ENCODE measurements at places on chromosomes 4 and X.

GRCh38 chr4:2630556-2631273 lies 94.3 kb downstream of the FAM193A start:
- no peak for DNase-seq

DNA sequence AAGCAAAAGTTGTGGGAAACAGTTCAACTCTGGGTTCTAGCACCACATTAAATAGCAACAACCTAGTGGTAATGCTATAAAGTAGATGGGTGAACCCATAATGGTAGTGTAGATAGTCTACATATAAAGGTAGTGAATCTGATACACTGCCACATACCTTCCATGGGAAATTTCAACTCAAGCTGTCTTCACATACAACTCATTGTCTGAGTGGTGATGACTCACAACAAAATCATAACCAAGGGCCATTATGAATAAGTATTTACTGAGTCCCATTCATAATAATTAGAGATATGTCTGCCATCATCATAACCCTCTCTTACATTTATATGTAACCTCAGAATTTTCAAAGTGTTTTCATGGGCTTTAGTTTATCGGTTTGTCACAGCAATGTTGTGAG lies 34.8 kb downstream of the EGF start:
- DNase-seq: peak; percentile 56

- DNase-seq: no peak
These were observed 20.1 kb downstream of the ARHGEF9 start for GRCh38 chrX:63764946-63765345.

- no peak for DNase-seq
These were observed 364.3 kb downstream of the FBXW7 start for GRCh38 chr4:152171556-152171955.

- DNase-seq: peak; percentile 47
These were observed 13.1 kb downstream of the RP2 start for GRCh38 chrX:46849933-46850332.

DNA sequence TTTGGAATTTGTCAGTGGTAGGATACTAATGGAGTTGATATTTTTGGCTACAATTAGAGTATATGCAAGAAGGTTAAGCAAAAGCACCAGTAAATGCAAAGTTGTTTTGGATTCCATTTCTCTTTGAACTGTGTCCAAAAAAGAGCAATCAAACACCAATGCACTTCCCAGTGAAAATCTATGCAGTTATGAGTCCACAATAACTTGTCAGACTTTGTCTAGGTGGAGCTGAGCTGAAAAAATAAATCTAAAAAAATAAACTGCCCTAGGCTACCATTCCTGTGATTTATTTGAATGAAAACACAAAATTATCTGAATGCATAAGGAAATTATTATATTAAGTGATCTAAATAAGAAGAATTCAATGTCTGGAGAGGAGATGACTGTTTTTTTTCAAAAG lies 37.0 kb upstream of the AREG start:
- DNase-seq: no peak

- peak; percentile 97 for DNase-seq
These were observed 13.7 kb upstream of the AREG start for GRCh38 chr4:74431113-74431826.

DNA sequence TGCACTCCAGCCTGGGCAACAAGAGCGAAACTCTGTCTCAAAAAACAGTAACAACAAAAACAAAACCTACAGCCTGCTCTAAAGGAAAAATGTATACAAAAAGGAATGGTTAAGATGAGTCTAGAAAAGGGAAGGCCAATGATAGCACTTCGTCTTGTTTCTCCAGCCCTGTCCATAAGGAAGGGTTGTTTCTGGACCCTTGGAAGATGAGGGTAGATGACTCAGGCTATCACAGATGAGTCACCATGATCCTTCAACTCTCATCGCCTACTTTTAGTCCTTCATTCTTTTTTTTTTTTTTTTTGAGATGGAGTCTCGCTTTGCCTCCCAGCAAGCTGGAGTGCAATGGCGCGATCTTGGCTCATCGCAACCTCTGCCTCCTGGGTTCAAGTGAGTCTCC lies 8.8 kb downstream of the PLA2G12A start:
- DNase-seq: peak; percentile 53

GRCh38 chr4:127214016-127214415 lies 418.7 kb upstream of the INTU start:
- no peak for DNase-seq

DNA sequence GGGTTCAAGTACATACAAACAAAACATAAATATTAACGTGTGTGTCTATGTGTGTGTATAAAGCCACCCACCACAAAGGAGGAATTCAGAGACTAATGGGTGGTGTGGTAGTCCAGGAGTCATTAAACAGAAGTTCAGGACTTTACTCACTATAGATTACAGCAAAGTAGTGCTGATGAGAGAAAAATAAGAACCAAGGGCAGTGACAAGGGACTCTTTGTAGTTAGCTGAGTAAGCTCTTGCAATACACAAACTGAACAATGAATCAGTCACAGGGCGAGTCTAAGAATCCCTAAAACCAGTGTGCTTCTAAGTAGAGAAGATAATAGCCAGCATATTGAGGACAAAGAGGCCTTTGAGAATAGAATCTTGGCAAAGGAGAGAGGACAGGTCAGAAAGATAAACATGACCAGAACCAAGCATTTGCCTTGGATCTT lies 232.4 kb downstream of the PPP3CA start:
- DNase-seq: peak; percentile 47

DNA sequence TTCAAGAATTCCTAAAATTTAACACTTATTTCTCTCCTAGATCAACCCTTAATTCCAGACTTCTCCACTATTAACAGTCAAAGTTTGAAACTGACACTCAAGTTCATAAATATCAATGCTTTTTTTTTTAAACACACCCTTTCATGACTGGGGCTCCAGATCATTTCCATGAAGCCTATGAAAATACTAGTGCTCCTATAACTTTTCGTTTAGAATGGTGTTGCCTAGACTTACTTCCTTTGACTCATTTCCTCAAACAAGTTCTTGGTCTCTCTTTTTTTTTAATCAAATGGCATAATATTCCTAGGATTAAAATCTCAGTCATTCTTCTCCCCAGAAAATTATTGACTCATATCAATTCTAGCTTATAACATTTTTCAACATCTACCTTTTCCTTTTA lies 13.1 kb downstream of the ZMAT1 start:
- DNase-seq: no peak

GRCh38 chr4:14277505-14277904 lies 650.0 kb upstream of the BOD1L1 start:
- no peak for DNase-seq

DNA sequence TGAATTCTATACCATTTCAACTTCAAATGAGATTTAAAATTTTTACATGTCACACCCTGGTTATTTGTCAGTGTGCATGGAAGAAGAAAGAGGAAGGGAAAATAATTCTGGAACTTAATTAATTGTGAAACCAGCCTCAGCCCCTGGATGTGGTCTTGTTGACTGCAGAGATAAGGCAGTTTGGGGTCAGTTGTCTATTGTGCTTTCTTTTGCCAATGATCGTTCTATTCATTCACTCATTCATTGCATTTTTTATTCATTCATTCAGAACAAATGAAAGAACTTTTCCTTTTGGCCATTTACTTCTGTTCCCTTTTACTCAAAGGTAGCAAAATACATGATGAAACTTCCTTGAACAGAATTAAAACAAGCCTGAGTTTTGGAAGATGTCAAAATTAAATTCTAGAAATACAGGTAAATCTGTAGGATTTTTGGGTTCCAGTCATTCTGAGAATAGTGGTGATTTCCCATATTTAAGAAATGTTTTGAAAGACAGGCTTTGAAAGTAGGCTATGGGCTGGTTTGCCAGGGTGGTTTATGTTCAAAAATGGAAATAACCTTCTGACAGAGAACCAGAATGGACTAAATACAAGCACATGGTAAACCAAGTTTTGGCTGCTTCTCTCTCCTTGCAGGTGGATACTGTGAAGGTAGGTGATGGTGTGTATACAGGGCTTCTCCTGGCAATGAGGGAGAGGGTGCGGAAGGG lies 35.7 kb downstream of the PARM1 start:
- no peak for DNase-seq

DNA sequence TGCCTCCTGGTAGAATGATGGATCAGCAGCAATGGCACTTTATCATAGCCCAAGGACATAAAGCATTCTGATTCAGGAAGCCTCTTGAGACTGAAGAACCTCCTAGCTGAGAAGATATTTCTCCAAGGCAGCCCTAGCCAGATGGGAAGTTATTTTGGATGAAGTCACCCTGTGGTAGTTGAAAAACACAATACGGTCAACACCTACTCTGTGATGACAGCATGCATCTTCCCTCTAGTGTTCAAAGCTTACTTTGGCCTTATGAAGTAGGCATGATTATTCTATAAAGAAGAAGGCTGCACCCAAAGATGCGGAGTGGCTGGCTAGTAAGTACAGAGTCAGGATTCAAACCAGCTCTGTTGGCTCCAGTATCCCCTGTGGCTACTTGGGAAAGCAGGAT lies 47.9 kb downstream of the TLR10 start:
- DNase-seq: no peak

GRCh38 chrX:23898412-23898959 lies 9.3 kb downstream of the APOO start:
- DNase-seq: peak; percentile 79

GRCh38 chrX:52979568-52979967 lies 21.2 kb upstream of the FAM156A start:
- peak; percentile 52 for DNase-seq
